ENCODE measurements at places on chromosomes 6 and 20. TPM values are rescaled to one million over a fixed set of nuclear protein-coding genes. Genes with fewer than 3 reads are reported as not detected.

The UNC5CL gene
- total RNA-seq = 30.3 TPM

The TP53TG5 gene
- total RNA-seq = not detected

The OR2J3 gene
- total RNA-seq = not detected

The UBE2C gene
- not detected for total RNA-seq

The GPR6 gene
- total RNA-seq = not detected

The ALDH8A1 gene
- total RNA-seq = 0.66 TPM

The TCF21 gene
- 2.3 TPM for total RNA-seq

The CDC5L gene
- 11.2 TPM for total RNA-seq

The TTBK1 gene
- total RNA-seq = 0.26 TPM

The SLC25A27 gene
- total RNA-seq = 24.1 TPM

The STX16 gene
- 55.0 TPM for total RNA-seq

The ARG1 gene
- not detected for total RNA-seq

The LY6G6F gene
- total RNA-seq = not detected

The FAXC gene
- total RNA-seq = 0.33 TPM

The LY6G6C gene
- total RNA-seq = not detected

The GJA10 gene
- not detected for total RNA-seq

The HTR1B gene
- not detected for total RNA-seq

The PHIP gene
- 20.8 TPM for total RNA-seq

The C6orf62 gene
- total RNA-seq = 46.5 TPM

Data from body of pancreas (tissue), 4 donors.